ENCODE measurements at places on chromosomes 1 and 21.

DNA sequence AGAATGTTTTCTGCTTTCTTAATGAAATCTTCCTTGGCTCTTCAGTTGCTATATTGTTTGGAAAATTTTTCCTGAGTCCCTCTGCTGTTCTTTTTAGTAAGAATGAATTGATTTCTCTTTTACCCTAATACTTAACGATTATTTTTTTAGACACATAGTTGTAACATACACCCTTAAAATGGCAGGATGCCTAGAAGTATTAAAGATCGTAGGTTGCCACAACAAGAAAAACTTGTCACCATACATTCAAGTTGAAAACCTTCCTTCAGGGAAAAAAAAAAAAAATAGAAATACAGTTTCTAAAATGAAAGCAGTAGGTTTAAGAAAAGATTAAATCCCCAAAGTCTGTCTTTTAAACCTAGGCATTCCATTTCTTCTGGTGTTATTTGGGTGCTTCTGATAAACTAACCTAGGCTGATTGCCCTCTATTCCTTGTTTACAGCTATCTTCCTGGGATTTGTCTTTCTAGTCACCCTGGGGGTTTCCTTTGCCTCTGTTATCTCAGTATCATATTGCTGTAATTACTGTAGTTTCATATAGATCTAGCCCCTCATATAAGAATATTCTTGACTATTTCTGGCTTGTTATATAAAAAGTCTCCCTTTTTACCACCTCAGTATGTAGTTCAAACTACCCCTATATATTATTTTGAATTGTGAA, 16.8 kb downstream of the SUCO start:
- H3K4me1 ChIP-seq, result peaks cover 13% of the 10 kb centered on the region
- no peak overlapping the region for H3K4me3 ChIP-seq
- no peaks in the 10 kb centered on the region for H3K27me3 ChIP-seq
- DNase-seq, result no peak
- H3K36me3 ChIP-seq, result peaks cover 3% of the 10 kb centered on the region

GRCh38 chr21:28781602-28782276, 210.9 kb downstream of the LTN1 start:
- H3K27me3 ChIP-seq, result no peaks in the 10 kb centered on the region
- peaks cover 2% of the 10 kb centered on the region for H3K4me1 ChIP-seq
- DNase-seq, result no peak
- H3K4me3 ChIP-seq, result no peak overlapping the region
- no peak overlapping the region for H3K27ac ChIP-seq

DNA sequence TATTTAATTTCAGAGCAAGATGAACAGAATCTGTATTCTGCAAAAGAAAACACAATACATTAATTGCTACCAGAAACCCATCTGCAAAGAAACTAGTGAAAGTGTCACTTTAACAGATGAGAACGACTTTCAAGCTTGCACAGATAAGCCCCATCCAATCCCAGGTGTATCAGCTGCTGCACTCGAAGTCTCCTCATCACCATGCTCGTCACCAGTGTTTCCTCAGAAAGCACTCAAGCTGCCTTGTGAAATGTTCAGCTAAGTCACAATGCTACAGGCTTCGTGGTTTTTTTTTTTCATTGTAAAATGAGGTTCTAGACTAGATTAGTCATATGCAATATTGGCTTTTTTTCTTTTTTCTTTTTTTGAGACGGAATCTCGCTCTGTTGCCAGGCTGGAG, 3.3 kb upstream of the TOMM20 start:
- peaks cover 16% of the 10 kb centered on the region for H3K4me1 ChIP-seq
- peaks cover 47% of the 10 kb centered on the region for H3K36me3 ChIP-seq
- no peaks in the 10 kb centered on the region for H3K27me3 ChIP-seq
- no peak overlapping the region for H3K4me3 ChIP-seq

GRCh38 chr1:97943354-97943753, 22.5 kb upstream of the DPYD start:
- peak overlapping the region; percentile 34 for H3K4me3 ChIP-seq
- H3K4me1 ChIP-seq, result peaks cover 35% of the 10 kb centered on the region
- peak overlapping the region; percentile 22 for H3K27ac ChIP-seq
- H3K36me3 ChIP-seq, result peaks cover 3% of the 10 kb centered on the region
- no peak for DNase-seq
- peaks cover 11% of the 10 kb centered on the region for H3K27me3 ChIP-seq

DNA sequence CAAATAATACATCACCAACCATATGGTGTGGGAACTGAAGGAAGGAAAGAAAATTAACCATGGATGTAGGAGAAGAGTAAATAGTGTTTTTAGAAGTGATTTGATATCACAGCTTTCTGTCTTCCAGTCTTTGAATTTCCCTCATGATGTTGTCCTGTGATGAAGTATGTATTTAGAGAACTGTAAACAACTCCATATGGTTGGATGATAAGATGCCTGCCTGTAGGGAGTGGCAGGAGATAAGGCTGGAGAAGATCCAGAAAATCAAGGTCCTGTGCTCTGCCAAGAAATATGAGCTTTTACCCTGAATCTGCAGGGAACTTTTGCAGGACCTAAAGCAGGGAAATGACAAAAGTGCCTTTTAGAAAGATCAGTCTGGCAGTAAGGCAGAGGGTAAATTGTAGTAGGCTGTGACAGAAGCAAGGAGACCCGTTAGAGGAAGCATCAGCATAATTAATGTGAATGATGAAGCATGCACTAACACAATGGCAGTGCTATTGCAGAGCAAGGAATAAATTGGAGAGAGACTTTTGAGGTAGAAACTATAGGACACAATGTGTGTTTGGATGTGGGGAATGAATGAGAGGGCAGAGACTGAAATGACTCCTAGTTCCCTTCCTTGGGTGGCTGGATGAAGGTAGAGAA, 21.9 kb downstream of the CEPT1 start:
- DNase-seq, result no peak
- H3K4me1 ChIP-seq, result peaks cover 5% of the 10 kb centered on the region
- no peaks in the 10 kb centered on the region for H3K27me3 ChIP-seq

DNA sequence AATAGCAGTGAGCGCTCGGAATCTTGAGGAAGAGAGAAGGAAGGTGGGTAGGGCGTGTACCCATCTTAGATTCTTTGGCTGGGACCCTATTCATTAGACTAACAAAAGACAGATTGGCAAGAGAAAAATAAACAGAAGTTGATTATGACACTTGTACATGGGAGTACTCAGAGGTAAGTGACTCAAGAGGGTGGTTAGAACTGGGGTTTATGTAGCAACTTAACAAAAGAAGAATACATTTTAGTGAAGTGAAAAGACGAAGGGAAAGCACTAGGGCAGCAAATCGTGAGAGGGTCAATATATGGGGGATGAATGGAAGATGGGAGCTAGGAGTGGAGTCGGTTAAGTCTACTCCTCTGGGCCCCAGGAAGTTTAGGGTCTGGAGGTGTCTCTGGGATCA, 25.8 kb upstream of the RCC2 start:
- H3K4me1 ChIP-seq, result no peaks in the 10 kb centered on the region
- peaks cover 5% of the 10 kb centered on the region for H3K27me3 ChIP-seq
- H3K4me3 ChIP-seq, result no peak overlapping the region
- no peaks in the 10 kb centered on the region for H3K36me3 ChIP-seq
- no peak overlapping the region for H3K27ac ChIP-seq
- no peak for DNase-seq

GRCh38 chr1:5905436-5905835, 86.8 kb downstream of the NPHP4 start:
- no peak for DNase-seq
- H3K4me3 ChIP-seq, result no peak overlapping the region
- H3K27ac ChIP-seq, result no peak overlapping the region

- H3K27me3 ChIP-seq, result peaks cover 58% of the 10 kb centered on the region
- H3K4me1 ChIP-seq, result peaks cover 5% of the 10 kb centered on the region
- H3K36me3 ChIP-seq, result no peaks in the 10 kb centered on the region
- H3K27ac ChIP-seq, result no peak overlapping the region
Observed at GRCh38 chr1:156086256-156086662, 4.0 kb upstream of the MEX3A start.

DNA sequence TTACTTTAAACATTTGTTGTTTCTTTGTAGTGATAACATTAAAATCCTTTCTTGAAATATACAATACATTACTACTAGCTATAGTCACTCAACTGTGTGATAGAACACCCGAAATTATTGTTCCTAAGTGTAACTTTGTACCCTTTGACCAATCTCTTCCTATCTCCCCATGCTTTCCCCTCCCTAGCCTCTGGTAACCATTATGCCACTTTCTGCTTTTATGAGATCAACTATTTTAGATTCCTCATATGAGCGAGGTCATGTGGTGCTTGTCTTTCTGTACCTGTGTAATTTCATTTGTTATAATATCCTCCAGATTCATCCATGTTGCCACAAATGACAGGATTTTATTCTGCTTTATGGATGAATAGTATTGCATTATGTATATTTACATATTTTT, 629.0 kb downstream of the USP25 start:
- DNase-seq, result no peak
- H3K4me3 ChIP-seq, result no peak overlapping the region
- H3K36me3 ChIP-seq, result no peaks in the 10 kb centered on the region
- H3K27ac ChIP-seq, result no peak overlapping the region

DNA sequence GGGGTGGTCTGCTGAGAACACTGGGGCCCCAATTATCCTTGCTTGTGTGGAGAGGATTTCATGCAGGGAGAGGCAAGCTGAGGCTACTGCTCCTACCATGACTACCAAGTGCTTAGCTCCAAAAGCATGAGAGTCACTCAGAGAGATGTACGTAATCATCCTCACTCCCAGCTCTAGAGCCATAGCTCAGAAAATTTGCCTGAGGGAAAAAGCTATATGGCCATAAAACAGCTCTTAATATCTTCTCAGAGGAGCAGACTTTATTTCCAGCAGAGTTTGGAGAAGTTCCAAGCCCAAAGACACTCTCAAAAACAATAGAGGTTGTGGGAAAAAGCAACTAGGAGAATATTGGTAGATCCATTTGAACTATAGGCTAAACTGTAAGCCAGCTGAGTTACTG, 106.4 kb upstream of the PBX1 start:
- H3K4me3 ChIP-seq, result no peak overlapping the region
- no peaks in the 10 kb centered on the region for H3K4me1 ChIP-seq
- H3K27ac ChIP-seq, result no peak overlapping the region
- H3K27me3 ChIP-seq, result no peaks in the 10 kb centered on the region
- DNase-seq, result no peak
- no peaks in the 10 kb centered on the region for H3K36me3 ChIP-seq

DNA sequence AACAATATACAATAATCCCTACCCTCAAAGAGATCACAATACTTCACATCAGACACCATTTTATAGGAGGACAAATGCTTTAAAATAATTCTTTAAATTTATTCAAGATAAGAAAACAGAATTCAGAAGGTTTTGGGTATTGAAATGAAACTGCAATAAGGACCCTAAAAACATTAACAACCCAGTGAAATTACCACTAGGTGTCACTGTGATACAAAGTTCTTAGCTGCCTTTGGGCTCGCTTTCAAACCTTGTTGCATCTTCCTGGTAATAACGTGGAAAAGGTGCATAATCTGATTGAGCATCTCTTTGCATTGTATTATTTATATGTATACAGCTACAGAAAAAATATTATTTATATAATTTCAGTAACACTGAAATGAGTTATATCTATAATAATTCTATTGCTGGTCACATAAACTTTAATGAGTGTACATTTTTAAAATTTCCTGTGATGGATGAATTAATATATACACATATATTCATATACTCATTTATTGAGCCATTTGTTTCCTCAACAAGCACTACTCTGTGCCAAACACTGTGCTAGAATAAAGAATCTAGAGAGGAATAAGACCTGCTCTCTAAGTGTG, 185.2 kb downstream of the FAF1 start:
- no peaks in the 10 kb centered on the region for H3K4me1 ChIP-seq
- DNase-seq, result no peak
- H3K36me3 ChIP-seq, result peaks cover 2% of the 10 kb centered on the region
- H3K27ac ChIP-seq, result no peak overlapping the region
- no peak overlapping the region for H3K4me3 ChIP-seq
- H3K27me3 ChIP-seq, result no peaks in the 10 kb centered on the region

DNA sequence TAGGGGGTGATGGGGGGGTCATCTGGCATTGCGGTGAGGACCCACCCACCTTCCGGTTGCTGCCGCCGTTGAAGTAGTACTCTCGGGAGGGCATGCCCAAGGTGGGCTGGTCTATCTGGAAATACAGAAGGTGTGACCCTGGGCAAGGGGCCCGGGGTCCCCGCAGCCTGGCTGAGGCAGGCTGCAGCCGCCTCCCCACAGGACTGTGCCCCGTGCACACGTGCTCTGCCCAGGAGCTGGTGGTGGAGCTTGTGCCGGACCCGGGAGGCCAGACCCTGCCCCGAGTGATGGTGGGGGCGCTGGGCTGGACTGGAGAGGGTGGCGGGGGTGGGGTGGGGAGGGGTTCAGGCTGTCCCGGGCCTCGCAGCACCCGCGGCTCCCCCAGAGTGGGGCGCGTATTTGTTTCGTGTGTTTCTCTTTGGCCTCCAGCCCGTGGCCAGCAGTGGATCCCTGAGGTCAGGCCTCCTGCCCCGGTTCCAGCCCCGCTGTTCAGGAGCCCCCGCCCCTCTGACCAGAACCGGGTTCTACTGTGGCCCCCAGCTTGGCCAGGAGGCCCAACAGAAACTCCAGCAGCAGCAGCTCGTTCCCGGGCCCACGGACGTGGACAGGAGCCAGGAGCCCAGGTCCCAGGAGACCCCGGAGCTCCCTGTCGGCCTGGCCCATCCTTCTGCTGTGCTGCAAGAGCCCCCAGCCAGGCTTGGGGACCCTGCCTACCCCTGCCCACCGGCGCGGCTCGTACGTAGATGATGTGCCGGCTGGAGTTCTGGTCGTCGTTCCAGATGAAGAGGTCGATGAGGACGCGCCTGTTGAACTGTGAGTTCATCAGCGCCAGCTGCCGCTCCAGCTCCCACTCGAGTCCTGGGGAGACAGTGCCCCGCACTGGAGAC, 19.2 kb downstream of the PRXL2B start:
- H3K27ac ChIP-seq, result no peak overlapping the region
- DNase-seq, result no peak
- no peaks in the 10 kb centered on the region for H3K4me1 ChIP-seq
- no peak overlapping the region for H3K4me3 ChIP-seq
- H3K27me3 ChIP-seq, result peaks cover 11% of the 10 kb centered on the region

DNA sequence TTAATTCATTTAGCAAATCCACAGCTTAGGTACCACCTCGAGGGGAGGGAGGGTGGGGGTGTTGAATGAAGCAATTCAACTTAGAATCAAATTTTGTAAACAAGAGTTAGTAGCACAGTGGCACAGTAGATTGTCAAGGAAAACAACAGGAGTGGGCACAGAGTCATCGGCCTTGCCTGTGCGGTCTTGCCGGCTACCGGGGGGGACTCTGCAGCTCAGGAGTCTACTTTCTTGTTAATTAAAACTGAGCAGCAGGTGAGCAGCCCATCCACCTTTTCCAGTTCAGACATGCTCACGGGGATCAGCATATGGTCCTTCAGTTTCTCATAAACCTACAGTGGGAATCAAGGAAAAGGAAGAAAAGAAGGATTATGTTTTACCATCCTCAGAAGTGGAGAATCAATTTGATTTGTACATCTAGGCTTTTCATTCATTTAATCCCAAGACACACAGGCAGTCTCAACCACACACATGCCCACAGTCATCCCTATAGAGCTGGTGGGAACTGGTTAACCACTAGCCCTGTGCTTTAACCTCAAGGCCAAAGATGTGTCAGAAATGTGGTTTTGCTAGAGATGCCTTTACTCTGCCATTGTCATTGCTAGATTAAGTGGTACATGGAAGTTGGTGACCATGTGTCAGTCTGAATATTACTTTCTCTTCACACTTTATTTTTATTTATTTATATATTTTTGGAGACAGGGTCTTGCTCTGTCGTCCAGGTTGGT, 45.0 kb upstream of the BCL10 start:
- no peak for DNase-seq
- no peak overlapping the region for H3K27ac ChIP-seq
- H3K4me1 ChIP-seq, result peaks cover 10% of the 10 kb centered on the region
- no peak overlapping the region for H3K4me3 ChIP-seq
